ENCODE measurements at places on chromosomes 1 and 21. TPM values are rescaled to one million over a fixed set of nuclear protein-coding genes. Genes with fewer than 3 reads are reported as not detected.

- no peak for DNase-seq
These were observed 22.2 kb downstream of the ARHGEF16 start for GRCh38 chr1:3476666-3477065.

DNA sequence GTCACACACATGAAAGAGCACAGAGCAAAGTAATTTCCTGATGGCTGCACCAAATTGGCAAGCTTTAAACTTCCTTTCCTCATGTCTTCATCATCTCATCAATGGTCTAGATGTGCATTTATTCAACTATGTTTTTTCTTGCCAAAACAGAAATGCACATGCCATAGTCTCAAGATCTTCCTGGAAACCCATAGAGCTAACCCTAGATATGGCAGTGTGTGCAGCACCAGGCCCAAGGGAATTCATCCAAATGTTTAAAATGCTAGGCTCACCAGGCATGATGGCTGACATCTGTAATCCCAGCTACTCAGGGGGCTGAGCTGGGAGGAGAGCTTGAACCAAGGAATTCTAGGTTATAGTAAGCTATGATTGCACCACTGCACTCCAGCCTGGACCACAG is 31.2 kb upstream of the PALMD start:
- no peak for DNase-seq

DNA sequence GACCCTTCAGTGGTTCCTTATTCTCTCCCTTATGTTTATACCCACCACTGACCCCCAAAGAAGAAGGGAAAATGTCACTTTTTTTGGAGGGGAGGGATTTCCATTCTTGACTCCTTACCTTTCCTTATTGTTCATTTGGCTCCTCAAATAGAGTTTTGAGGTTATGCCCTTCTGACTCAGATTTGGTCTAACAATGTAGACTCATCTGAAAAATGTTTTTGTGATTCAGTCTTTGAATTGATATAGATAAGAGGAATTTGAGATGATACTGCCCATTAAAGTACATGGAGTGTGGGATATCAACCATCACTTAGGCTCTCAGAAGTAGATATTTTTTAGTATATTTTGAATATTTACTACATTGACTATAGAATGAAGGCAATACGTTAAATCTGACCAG is 16.1 kb downstream of the USP1 start:
- DNase-seq, result no peak

DNA sequence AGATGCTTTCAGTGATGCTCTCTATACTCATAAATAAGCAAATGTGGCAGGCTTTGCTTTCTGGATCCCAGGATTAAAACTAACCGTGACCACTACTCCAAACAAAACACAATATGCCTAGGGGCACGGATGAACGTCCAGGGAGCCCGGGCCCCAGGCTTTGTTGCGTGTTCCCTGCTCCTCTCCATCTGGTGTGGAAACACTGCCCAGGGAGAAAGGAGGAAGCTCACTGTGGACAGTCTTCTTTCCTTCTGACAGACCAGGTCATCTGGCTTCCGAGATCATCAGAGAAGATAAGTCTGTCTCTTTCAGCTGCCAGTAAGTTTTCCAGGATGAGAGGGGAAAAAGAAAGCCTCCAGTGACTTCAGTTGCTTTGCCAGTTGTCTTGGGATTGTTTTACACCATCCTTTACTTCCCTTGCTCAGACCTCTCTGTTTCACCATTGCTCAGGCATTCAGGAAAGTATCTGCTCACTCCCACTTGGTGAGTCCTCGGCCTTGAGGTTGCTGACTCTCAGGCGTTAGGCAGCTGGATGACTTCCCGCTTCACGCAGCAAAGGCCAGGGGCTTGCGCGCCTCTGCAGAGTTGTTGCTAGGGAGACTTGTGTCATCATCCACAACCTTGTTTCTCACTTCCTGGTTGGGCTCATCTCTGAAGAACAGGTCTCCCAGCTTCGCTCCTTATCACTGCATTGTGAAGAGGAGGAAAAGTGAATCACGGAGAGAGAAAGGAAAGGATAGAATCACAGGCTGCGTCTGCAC is 20.6 kb upstream of the PGD start:
- DNase-seq, result peak; percentile 83

DNA sequence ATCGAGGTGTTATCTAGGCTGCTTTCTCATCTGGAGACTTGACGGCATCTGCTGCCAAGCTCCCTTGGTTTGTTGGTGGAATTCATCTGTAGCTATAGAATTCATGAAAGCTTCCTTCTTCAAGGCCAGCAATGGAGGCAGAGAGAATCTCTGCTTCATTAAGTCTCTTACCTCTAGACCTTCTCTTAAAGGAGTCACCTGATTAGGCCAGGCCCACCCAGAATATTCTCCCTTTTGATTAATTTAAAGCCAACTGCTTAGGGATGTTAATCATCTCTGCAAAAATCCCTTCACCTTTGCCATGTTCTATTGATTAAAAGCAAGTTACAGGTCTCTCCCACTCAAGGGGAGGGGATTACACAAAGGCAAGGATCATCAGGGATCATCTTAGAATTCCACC is 5.3 kb upstream of the NCF2 start:
- no peak for DNase-seq

DNA sequence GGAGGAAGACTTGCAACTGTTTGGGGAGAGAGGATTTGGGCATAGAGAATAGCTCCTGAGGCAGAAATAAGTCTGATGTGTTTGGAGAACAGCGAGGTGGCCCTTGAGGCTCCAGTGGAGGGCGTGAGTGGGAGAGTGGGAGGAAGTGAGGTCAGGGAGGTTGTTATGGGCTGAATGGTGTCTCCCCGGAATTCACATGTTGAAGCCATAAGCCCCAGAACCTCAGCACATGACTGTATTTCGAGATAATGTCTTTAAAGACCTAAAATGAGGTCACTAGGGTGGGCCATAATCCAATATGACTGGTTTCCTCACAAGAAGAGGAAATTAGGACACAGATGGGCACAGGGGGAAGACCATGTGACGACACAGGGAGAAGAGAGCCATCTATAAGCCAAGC is 17.9 kb upstream of the APP start:
- no peak for DNase-seq

DNA sequence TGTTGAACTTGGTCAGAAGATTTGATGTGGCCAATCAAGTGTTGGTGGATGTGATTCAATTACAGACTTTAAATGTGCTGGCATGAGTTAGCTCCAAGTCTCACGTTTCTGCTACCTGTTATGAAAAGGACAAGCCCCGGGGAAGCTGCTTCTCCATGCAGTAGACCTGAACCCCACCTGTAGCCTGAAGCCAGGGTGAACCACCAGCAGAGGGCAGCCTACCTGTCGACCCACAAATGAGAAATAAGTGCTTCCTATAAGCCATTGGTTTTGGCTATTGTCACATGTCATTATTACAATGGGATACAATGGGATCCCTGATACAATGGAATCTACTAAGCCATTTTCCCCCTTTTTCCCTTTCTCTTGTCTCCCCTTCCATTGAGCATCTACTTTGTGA is 230.2 kb downstream of the PRDM2 start:
- no peak for DNase-seq

Gene GRIK1
- total RNA-seq, result not detected

Gene MAP3K21
- 6.6 TPM for total RNA-seq

Gene ACTA1
- not detected for total RNA-seq

Gene CNIH3
- total RNA-seq, result 0.81 TPM

Gene BRDT
- not detected for total RNA-seq
